Effector memory CD8-positive, alpha-beta T cell (primary cell): ENCODE measurements at places on chromosomes 1 and 21.

GRCh38 chr1:43557744-43558245 is 27.1 kb downstream of the PTPRF start:
- no peak for DNase-seq

- no peak for DNase-seq
These were observed 71.7 kb downstream of the JAK1 start for GRCh38 chr1:64894438-64895196.

- no peak for DNase-seq
These were observed 57.9 kb upstream of the FMOD start for GRCh38 chr1:203408486-203409481.

GRCh38 chr1:63545780-63546179 is 22.5 kb downstream of the EFCAB7 start:
- no peak for DNase-seq

GRCh38 chr21:32186804-32187203 is 92.0 kb downstream of the MIS18A start:
- DNase-seq, result no peak

DNA sequence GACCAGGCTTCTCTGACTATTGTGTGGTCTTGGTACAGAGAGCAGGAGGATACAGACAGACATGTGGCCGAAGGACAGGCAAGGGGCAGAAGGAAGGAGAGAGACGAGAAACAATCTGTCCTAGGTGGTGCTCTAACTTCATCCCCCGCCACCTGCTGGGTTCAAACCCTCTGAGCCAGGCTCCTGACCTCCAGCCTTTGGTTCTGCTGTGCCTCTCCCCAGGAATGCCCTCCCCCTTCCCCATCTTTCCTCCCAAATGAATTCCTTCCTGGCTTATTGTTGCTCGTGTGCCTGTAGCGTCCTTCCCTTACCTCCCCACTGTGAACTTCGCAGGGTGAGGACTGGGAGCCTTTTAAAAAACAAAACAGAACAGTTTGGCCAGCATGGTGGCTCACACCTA is 5.4 kb downstream of the TCEA3 start:
- DNase-seq, result no peak

DNA sequence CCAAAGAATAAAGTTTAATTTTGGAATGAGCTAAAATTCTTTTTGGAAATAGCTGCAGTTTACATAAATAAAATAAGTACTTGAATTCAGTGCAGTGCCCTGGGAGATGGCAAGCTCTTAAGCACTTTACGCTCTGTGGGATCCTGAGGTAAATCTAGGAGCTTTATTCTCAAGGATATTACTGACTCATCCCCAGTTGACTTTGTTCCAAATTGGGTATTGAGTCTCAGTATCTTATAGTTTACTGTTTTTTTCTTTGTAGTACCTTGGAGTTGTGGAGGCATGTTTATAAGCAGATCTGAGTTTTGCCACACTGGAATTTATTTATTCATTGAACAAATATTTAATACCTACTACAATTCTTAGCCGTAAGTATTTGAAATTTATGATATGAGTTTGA is 27.4 kb upstream of the HRNR start:
- DNase-seq, result no peak

GRCh38 chr1:27491748-27492700 is 2.1 kb upstream of the WASF2 start:
- DNase-seq, result no peak

- DNase-seq, result no peak
These were observed 22.1 kb upstream of the ACTA1 start for GRCh38 chr1:229456016-229456415.

- no peak for DNase-seq
These were observed 70.4 kb upstream of the CD55 start for GRCh38 chr1:207251066-207251465.

DNA sequence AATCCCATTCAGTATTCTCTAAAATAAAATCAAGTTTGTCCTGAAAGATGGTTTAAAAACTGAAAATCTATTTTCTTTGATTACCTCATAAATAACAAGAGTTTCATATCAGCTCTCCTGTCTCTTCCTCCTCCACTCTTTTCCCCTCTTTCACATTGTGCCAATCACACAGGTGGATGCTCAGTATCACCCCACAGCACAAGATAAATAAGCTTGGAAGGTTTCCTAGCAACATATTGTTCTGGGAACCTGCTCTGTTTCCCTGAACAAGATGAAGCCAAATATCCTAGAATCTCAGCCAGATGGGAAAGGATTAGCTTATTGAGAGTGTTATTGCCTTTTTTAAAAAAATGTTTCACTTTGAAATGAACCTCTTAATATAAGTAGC is 45.7 kb upstream of the CACYBP start:
- no peak for DNase-seq

GRCh38 chr1:11529763-11530730 is 51.1 kb downstream of the DISP3 start:
- DNase-seq, result no peak

DNA sequence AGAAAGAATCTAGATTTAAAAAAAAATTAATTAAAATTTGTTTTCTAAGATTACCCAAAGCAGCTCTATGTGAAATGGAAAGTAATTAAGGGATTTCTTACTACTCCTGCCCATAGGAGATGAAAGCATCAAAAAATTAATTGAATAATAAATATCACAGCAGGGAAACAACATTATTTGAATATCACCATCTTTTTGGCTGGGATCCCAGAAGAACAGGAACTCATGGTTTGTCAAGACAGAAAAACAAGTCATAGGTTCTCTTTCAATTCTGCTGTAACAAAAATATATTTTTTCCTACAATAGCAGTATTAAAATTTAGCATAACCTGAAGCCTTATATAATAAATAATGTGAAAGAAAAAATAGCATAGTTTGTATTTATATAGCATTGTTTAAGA is 1713.4 kb downstream of the NCAM2 start:
- DNase-seq, result no peak

DNA sequence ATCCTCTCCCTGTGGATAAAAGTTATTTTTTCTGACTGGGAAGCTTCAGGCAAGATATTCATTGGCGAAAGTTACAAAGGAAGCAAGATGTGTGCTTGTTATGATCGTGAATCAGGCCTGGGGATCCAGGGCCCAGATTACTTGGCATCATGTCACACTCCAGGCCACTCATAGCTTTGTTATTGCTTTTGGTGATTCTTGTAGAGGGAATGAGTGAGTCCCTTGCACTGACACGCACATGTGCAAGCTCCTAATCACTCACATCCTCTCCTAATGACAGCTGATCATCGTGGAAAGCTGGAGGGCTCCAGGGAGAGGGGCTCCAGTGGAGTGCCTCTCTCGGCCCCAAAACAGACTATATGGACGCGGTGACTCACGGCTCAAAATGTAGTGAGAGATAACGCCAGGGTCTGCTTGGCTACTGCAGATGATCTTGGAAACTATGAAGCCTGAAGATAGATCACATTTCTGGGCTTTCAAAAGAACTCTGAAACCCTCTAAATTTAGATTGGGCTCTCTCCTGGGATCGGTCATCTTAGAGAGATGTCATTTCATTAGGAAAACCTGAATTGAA is 481.1 kb upstream of the USP24 start:
- no peak for DNase-seq

DNA sequence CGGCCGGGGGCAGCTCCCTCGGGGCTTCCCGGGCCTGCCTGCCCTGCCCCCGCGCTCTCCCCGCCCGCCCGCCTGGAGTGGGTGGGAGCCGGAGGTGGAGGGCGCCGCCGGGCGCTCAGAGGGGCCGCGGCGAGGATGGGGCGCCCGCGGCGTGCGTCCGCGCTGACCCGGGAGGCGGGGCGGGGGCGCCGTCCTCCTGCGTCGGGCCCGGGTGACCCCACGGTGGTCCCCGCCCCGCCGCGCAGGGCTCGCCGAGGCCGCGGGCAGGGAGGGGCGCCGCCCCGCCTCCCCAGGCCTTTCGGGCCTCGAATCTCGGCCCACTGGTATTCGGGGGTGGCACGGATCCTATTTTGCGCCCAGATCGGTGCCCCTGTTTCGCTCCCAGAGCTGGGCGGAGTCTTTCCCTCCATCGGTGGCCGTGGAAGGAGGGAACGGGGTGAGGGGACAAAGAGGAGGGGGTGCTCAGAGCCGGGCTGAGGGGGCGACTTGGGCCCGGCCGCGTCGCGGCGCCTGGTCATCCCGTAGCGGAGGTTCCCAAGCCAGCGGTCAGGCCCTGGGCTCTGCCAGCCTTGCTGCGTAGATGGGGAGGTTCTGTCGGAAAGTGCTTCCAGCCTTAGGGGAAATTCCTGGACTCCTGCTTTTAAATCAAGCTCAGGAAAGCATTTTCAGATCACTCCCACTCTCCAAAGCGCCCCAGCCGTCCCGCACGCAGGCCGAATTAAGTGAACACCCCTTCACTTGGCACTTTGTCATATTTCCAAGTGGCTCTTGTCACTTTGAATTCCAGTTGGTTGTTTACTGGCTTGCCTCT is 545 bp downstream of the PATJ start:
- no peak for DNase-seq

GRCh38 chr21:43884861-43885417 is 19.9 kb downstream of the AGPAT3 start:
- DNase-seq, result no peak
